NCI-H748 treated with DMSO at 0.1 percent for 48 hours (cell line): ENCODE measurements at places on chromosomes 13 and 19.

- DNase-seq, result no peak
Observed at GRCh38 chr13:64289702-64290101, 2874.1 kb upstream of the PCDH20 start.

DNA sequence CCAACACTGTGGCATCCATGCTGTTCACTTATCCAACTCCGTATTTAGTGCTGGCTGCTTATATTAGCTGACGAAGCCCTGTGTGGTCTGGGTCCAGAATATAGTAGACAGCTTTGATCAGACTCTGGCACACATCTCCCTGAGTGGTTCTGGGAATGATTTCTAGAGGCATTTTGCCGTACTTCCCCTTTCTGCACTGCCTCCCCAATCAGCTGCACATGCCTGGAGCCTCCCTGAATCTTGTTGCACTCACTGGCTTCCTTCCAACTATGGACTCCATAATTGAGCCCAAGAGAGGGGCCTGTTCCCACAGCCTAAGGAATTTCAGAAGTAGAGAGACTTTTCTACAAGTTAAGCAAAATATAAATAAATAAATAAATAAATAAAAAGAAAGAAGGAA is 30.4 kb upstream of the PCDH8 start:
- no peak for DNase-seq

GRCh38 chr19:40524133-40524549 is 52.5 kb upstream of the SHKBP1 start:
- no peak for DNase-seq

GRCh38 chr13:75847588-75847987 is 211.5 kb downstream of the LMO7 start:
- DNase-seq, result no peak

DNA sequence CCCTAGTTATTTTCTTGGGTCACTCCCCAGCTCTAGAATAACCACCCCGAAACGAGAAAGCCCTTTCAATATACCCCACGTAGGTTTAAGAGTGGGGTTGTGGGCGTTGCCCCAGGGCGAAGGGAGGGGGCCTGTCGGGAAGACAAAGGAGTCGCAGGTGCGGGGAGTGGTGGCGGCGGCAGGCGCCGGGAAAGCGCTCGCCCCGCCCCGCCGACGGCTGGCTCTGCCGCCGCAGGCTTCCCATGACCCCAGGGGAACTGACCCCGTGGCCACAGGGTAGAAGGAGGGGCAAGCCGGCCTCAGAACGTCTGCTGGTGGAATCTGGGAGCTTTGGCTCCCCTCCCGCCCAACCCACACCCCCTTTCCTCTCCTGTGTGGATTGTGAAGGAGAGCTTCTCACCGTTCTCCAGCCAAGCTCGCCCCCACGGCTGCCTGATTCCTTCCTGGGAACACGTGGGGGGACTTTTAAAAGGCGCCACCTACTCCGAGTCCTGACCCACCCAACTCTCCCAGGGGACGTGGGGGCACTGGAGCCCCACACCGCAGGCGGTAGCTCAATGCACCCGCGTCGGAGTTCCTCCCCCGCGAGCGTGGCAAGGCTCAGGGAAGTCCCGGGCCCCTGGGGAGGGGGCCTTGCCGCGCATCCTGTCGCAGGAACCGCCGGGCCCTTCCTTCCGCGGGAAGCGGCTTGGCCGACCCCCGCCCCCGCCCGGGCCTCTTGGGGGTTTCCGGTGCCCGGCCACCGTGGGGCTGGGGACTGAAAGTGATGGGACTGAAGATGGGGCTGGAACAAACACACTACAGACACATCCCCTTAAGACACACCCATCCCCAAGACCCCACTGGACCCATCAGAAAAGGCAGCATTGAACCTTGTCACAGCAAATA is 5.5 kb downstream of the IER2 start:
- DNase-seq, result peak; percentile 28

- DNase-seq, result no peak
Observed at GRCh38 chr19:13010992-13011652, 15.8 kb downstream of the NFIX start.

DNA sequence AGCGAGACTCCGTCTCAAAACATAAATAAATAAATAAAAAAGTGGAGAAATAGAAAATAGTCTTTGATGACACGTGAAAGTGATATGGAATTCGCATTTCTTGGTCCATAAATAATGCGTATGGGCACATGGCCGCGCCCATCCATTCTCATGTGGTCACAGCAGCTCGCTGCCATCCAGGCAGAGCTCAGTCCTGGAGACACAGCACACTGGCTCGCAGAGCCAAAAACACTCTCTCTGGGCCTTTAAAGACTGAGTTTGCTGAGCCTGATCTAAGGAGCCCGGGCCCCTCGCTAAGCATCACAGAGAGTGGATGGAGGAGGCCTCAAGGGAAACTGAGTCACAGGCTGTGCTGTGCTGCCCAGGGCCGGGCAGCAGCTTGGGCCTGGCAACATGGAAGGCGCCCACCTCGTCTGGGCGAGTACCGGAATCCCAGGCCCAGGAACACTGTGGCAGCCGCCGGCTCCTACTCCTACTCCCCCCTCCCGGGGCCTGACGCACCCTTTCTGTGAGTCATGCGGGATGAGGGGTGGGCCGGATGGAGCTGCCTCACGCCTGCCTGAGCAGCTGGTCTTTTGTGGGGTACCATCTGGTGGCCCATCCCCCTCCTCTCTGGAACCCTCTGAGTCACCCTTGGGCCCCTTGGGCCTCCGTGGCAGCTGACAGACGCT is 28.9 kb upstream of the CACTIN start:
- DNase-seq, result no peak
